Activated T-helper 1 cell treated with anti-CD3 and anti-CD28 coated beads, Interleukin-12 subunit alpha, Interleukin-12 subunit beta, Interleukin-2, Interleukin-4 antibody, amounts not matched to agents 30 ng/mL and 10 ng/mL and 1 ng/mL, durations not matched to agents 14 hours and 24 hours and 36 hours (primary cell): ENCODE measurements at places on chromosomes 2 and 18. TPM values are rescaled to one million over a fixed set of nuclear protein-coding genes. Genes with fewer than 3 reads are reported as not detected.

GRCh38 chr2:85441864-85442263, 23.4 kb downstream of the SH2D6 start:
- no peak for DNase-seq

- no peak for DNase-seq
These were observed 1029.9 kb upstream of the PIK3C3 start for GRCh38 chr18:40925071-40925541.

GRCh38 chr2:217038001-217038400, 178.1 kb upstream of the TNP1 start:
- DNase-seq, result no peak

- no peak for DNase-seq
These were observed 139.4 kb upstream of the CELF4 start for GRCh38 chr18:37705016-37705415.

Gene DUSP19
- total RNA-seq, result 1.0 and 1.7 TPM in 2 replicates

DNA sequence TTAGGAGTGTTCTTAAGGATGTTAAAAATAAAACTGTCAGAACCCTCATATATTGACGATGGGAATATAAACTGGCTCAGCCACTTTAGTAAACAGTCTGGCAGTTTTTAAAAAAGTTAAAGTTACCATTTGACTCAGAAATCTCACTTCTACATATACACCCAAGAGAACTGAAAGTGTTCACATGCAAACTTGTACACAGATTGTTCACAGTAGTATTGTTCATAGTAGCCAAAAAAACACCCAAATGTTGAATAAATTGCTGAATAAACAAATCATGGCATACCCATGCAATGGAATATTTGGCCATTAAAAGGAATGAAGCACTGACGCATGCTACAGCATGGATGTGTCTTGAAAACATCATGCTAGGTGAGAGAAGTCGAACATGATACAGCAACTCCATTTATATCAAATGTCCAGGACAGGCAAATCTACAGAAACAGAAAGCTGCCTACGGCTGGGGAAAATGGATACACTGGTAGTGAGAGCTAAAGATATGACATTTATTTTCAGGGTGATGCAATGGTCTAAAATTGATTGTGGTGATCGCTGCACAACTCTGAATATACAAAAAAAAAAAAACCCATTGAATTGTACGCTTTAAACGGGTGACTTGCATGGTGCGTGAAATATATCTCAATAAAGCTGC, 10.1 kb downstream of the RPL31 start:
- no peak for DNase-seq

- no peak for DNase-seq
These were observed 120.4 kb downstream of the L3MBTL4 start for GRCh38 chr18:6294148-6294784.

GRCh38 chr18:27135504-27136207, 49.5 kb downstream of the CHST9 start:
- DNase-seq, result no peak

Gene FAM98A
- 58.1 and 59.8 TPM in 2 replicates for total RNA-seq

DNA sequence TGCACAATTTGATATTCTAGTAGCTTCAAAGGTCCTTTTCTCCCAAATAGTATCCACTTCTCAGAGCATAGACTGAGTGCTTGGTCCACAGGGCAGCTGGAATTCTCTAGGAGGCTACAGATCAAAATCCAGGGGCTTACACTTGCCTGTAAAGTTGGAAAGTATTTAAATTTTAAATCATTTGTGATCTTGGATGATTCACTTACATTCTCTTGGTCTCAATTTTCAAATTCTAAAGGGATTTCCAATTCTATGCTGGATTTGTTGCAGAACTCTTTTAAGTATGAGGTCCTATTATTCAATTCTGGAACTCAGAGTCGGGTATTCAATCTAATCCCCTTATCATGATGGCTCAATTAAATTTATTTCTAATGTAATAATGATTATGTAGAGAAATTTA, 492.3 kb downstream of the NYAP2 start:
- no peak for DNase-seq

Gene TEX44
- total RNA-seq, result not detected in 2 replicates

Gene CAPN13
- not detected in 2 replicates for total RNA-seq

Gene SNED1
- 1.6 and 2.5 TPM in 2 replicates for total RNA-seq

Gene ZNF396
- 0.56 and 0.60 TPM in 2 replicates for total RNA-seq

DNA sequence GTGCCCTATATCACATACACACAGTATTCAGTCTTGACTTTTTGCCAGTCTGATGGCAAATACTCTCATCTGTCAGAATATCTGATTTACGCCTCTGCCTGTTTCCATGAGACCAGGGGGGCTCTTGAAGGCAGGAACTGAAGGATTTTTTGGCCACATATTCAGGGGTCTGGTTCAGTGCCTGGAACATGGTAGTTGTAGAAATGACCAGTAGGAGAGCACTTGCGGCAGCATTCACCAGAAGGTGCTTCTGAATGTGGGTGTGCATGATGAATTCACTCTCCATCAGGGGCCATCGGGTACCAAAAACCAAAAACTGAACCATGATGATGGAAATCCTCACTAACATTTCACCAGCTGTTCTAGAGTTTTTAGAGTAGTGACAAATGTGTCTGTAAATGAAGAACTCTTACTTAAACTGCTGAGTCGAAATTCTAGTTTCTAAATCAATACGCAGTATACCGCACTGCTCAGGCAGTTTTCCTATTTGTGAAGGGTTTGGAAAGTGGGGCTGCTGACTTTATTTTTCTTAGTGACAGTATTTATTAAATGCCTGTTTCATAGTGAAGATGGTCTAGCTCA, 54.6 kb downstream of the MERTK start:
- no peak for DNase-seq

DNA sequence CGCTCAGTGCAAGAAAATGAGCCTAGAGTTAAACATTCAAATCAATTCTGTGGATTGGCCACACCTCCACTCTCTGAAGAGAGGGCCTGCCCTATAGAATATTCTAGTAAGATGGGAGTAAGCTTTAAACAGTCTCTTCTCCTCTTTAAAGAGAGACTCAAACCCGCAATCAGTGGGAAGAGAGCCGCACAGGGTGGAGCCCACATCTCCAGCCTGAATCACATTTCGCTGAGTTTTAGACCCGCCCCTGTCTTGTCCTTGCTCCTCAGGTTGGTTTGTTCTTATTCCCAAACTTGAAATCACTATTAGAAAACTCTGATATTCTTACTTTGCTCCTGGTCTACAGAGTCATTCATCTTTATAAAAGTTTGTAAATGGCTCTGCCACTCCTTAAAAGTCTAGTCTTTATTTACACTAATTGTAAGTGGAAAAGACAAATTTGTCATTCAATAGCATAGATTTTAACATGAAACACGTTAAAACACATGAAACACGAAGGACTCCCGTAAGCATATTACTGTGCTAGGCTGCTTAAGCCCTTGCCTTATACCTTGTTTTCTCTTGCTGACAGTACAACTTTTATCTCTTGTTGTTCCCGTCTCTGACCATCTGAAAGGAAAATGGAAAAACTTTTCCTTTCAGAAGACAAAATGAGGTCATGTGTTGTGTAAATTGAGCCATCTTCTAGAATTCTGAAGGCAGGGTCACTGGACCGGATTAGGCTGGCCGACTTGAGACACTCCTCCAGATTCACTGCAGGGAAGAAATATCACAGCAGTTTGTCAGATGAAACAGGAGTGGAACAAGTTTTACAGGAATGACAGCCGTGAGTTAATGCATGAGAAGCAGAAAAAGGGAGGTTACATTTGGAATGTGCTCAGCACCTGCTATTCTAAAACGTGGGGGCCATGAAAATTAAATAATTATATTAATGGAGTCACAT, 5.6 kb downstream of the DSC1 start:
- no peak for DNase-seq

Gene TRAF3IP1
- 14.4 and 15.4 TPM in 2 replicates for total RNA-seq

Gene MARCHF4
- not detected in 2 replicates for total RNA-seq

Gene CPO
- total RNA-seq, result not detected in 2 replicates
